Ascending aorta (tissue), 2 donors: ENCODE measurements at places on chromosomes 1 and 21.

- DNase-seq, result no peak
Measured at GRCh38 chr1:203660069-203660468, 33.4 kb downstream of the ATP2B4 start.

DNA sequence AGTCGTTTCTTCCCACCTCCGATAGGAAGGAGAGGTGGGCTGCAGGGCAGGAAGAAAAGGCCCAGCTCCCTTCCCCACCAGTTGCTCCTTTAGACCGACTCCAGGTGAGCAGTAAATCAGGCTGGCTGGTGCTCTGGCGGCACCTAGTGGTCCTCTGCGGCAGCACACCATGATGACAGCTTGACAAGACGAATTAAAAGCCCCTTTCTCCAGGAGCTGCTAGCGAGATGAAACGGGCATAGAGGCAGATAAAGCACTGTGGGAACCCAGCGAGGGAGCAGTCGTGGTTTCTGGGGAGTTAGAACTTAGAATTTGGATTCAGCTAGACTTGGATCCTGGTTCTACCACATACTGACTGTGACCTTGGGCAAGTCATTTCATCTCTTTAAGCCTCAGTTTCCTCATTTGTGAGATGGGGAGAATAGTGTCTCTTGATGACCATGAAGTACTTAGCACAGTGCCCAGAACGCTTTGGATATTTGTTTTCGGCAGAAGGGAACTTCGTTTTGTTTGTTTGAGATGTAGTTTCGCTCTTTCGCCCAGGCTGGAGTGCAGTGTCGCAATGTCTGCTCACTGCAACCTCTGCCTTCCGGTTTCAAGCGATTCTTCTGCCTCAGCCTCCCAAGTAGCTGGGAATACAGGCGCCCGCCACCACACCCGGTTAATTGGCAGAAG, 21.8 kb upstream of the COL9A2 start:
- DNase-seq, result peak; percentile 93

GRCh38 chr1:173920861-173921260, 3.7 kb upstream of the SERPINC1 start:
- DNase-seq, result no peak

DNA sequence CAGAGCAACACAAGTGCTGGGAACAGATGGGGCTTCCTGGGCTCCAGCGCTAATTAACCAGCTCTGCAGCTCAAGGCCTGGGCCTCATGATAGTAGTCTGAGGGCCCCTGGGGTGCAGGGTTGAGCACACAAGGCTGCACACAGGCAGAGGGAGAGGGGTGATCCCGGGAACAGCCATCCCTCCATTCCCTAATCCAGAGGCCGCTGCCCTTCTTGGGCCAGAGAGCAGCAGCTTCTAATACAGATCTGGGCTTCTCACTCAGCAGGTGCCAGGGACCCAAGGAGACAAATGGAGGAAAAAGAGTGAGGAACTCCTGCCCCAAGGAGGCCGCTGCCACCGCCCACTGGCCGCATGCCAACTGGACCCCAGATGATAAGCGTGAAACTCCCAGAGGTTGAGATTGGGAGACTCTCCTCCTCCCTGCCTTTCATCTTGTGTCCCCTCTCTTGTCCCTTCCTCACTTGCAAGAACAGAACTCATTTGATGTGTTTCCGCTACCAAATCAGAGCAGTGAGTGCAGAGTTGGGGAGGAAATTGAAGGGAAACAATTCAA, 58.0 kb upstream of the IFNAR2 start:
- DNase-seq, result no peak

GRCh38 chr1:230159580-230159979, 92.5 kb downstream of the GALNT2 start:
- DNase-seq, result no peak

- no peak for DNase-seq
Measured at GRCh38 chr1:91827087-91827458, 58.9 kb downstream of the TGFBR3 start.
